NCI-H2029 (cell line): ENCODE measurements at places on chromosomes 1 and 21.
A peak's percentile ranks its signal among the peaks of the same experiment; 100 is the strongest.

- DNase-seq, result no peak
These were observed 8.6 kb downstream of the COL6A1 start for GRCh38 chr21:45990049-45990711.

DNA sequence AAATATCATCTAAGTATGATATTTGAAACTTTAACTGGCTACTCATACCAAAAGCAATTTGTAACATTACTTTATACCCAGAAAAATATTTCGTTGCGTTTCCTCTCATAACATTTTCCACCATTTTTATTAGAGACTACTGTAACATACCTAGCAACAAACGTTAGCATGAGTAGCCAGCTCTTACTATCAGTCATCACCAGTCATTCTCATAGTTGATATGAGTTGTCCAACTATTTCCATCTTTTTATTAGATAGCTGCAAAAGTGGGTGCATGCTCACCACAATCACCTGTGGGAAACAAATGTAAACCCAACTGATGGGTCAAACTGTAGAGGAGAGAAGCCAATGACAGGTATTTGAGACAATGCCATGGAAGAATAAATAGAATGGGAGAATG, 114.6 kb downstream of the AKT3 start:
- DNase-seq, result no peak

- no peak for DNase-seq
These were observed 1.3 kb downstream of the KRTAP12-3 start for GRCh38 chr21:44658913-44659595.

GRCh38 chr1:164452549-164452948, 106.4 kb upstream of the PBX1 start:
- DNase-seq, result no peak

GRCh38 chr1:54268762-54269297, 68.9 kb downstream of the MRPL37 start:
- DNase-seq, result no peak

DNA sequence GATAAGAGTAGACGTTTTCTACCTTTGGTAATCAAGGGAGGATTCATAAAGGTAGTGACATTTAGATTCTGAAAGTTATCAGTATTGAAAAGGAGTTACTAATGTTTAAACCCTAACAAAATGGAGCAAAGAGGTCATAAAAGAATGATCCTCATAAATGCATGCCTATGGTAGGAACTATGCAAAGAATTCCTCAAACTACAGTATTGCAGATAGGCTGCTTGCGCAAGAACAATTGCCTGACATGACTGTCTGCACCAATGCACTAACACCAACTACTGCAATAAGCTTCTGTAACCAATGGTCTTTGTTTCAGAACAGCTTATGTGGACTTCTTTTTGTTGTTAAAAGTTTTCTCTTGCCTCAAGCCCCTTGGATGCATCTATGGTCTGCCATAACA, 597.3 kb upstream of the ADGRL4 start:
- no peak for DNase-seq

DNA sequence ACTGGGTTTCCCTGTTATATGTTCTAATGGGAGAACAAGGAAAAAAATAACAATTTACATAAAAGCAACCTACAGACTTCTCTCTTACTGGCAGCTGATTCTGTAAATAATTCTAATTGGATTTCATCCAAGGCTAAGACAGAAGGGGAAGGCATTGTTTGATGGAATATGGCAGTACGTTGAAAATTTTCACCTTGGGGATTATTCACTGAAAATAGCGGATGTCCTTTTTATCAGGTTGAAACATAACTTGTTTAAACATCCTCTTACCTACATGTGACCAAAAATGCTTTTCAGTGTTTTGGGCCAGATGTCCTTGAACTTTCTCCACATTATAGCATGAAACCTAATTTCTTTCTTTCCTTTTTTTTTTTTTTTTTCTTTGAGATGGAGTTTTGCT, 24.9 kb downstream of the TSNAX start:
- no peak for DNase-seq

DNA sequence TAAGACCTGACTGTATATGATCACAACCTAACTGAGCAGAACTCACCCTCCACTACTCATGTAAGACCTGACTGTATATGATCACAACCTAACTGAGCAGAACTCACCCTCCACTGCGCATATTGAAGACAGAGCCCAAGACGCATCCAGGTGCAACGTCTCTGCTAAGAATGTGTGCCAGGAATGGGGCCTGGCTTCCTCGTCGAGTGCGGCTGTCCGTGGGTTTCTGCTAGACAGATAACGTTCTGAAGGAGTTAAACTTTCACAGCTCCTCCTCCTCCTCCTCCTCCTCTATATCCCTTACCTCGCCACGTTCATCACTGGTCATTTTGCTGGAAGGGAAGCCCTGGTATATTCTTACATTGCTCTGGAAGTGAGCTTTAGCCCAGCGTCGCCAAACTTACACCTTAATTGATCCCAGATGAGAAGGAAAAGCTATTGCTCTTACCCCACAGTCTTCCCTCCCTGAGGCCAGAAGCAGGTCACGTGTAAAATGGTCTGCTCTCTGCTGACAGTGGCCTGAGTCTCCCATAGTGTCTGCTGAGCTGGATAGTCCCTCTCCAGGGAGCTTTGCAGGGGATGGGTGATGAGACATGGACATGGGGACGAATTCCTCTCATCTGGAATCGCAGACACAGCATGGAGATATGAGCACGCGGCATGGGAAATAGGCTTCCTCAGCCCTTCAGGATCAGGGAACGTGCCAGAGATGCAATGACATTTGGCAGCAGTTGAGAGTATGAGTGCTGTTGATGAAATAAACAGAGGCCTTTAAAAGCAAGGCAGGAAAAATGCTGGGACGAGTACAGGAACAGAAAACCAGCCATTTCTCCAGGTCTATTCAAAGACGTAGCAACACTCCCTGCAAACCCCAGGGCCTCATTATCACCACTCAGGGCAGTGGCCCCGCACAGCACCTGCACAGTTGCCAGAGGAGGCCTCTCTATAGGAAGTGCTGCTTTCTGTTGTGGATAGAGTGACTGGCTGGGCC, 528.1 kb downstream of the KIF26B start:
- peak; percentile 18 for DNase-seq

- DNase-seq, result no peak
These were observed 2.8 kb downstream of the HES4 start for GRCh38 chr1:996851-997712.

DNA sequence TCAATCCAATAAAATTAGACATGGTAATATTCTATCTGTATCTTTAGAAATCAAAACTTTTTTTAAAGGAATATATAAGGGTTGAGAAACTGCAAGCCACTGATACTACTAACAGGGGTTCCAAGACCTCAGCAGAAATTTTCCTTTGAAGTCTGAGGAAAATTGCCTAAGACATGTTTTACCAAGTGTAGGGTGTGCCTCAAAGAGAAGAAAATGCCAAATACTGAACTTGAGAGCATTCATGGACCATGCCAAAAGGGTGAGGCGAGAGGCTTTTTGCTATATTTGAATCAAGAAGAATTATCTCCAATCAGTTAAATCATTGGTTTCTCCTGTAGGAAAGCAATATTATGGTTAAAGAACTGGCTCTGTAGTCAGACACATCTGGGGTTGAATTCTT, 207.9 kb upstream of the B3GALT2 start:
- DNase-seq, result no peak
